ENCODE measurements at places on chromosomes 13 and 19. TPM values are rescaled to one million over a fixed set of nuclear protein-coding genes. Genes with fewer than 3 reads are reported as not detected.

- peaks cover 37% of the 10 kb centered on the region for H3K36me3 ChIP-seq
- no peak for DNase-seq
- no peak overlapping the region for H3K27ac ChIP-seq
- no peak overlapping the region for H3K4me3 ChIP-seq
- H3K27me3 ChIP-seq = no peaks in the 10 kb centered on the region
Measured at GRCh38 chr19:46392837-46393236, 20.5 kb downstream of the CCDC8 start.

DNA sequence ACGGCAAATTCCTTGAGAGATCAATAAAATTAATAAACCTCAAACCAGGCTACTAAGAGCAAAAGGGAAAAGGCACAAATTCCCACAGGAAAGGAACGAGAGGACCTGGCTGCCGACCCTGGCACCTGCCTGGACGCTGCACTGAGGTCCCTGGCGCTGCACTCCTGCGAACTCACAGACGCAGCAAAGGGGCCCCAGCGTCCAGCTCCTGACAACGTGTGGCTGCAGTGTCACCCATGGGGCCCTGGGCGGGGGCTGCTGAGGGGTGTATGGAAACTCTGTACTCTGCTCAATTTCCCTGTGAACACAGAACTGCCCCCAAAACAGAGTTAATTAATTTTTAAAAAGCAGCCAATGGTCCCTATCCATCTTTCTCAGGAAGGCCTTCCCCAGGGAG lies 61.3 kb upstream of the C13orf46 start:
- no peak overlapping the region for H3K27ac ChIP-seq
- no peak for DNase-seq
- H3K27me3 ChIP-seq = no peaks in the 10 kb centered on the region
- H3K4me3 ChIP-seq = no peak overlapping the region
- no peaks in the 10 kb centered on the region for H3K4me1 ChIP-seq

The LRRC63 gene
- total RNA-seq = 2.2 TPM

The PEAK3 gene
- 0.16 TPM for total RNA-seq
